ENCODE measurements at places on chromosomes 2 and 18.

GRCh38 chr2:240568678-240569522 lies 616 bp downstream of the RNPEPL1 start:
- DNase-seq, result no peak

DNA sequence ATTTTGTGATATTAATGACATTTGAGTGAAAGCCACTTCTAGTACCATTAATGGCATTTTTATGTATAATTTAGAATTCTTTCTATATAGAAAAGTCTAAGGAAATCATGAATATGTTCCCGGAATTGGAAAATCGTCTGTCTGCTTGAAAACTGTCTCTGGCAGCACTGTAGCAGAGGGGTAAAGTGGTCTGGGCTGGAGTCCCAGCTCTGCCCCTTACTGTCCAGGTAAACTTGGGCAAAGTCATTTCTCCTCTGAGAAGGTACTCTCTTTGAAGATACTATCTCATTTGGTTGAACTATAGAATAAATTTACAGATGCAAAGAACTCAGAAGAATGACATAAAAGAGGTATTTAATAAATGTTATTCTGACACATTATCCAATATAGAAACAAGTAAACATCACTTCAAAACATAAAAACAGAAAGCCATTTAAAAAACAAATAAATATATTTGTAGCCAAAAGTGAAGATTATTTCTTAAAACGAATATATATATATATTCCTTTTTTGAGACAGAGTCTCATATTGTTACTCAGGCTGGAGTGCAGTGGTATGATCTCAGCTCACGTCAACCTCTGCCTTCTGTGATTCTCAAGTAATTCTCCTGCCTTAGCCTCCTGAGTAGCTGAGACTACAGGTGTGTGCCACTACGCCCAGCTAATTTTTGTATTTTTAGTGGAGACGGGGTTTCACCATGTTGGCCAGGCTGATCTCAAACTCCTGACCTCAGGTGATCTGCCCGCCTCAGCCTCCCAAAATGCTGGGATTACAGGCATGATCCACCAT lies 149.8 kb upstream of the ITGA4 start:
- DNase-seq, result no peak

DNA sequence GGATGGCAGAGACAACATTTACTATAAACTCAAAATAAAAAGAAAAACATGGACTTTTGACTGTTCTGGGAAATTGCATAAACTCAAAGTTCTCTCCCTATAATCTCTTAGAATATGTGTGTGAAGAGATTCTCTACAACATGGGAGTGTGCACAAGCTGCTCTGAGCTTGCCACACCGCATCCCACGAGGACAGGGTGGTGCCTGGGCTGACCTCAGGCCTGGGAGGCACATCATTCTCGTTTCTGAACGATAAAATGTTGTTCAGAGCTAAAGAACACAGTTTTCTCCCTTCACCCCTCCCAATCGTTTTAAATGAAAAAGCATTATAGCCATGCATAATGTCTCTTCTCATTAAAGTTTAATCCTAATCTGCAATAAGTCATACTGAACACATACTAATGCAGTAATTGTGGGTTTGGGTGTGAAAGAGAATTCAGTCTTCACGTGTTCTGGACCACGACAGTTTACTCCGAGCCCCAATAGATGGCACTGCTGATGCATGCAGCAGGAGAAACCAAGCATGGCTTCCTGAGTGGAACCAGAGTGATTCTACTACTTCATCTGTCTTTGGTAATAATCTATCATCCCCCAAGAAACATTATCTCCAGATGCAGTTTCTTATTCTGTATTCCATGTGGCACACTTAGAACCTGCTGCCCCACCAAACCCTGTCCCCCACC lies 46.9 kb upstream of the LAMA1 start:
- DNase-seq, result no peak

DNA sequence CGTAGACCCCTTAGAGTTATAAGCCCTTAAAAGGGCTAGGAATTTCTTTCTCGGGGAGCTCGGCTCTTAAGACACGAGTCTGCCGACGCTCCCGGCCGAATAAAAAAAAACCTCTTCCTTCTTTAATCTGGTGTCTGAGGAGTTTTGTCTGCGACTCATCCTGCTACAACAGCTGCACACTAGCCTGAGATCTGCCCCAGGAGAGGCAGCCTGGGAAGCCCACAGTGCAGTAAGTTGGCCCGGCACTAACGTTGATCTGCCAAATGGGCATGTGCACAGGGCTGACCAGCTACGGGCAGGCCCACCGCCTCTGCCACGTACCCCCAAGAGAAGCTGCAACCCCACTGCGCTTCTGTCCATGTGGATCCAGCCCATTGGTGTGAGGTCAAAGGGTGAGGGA lies 8.4 kb upstream of the LIMS2 start:
- DNase-seq, result no peak

GRCh38 chr2:189254268-189254883 lies 74.8 kb upstream of the COL5A2 start:
- DNase-seq, result no peak

GRCh38 chr2:104733226-104733943 lies 120.5 kb upstream of the POU3F3 start:
- no peak for DNase-seq

- no peak for DNase-seq
Observed at GRCh38 chr18:41645589-41646360, 309.3 kb upstream of the PIK3C3 start.

DNA sequence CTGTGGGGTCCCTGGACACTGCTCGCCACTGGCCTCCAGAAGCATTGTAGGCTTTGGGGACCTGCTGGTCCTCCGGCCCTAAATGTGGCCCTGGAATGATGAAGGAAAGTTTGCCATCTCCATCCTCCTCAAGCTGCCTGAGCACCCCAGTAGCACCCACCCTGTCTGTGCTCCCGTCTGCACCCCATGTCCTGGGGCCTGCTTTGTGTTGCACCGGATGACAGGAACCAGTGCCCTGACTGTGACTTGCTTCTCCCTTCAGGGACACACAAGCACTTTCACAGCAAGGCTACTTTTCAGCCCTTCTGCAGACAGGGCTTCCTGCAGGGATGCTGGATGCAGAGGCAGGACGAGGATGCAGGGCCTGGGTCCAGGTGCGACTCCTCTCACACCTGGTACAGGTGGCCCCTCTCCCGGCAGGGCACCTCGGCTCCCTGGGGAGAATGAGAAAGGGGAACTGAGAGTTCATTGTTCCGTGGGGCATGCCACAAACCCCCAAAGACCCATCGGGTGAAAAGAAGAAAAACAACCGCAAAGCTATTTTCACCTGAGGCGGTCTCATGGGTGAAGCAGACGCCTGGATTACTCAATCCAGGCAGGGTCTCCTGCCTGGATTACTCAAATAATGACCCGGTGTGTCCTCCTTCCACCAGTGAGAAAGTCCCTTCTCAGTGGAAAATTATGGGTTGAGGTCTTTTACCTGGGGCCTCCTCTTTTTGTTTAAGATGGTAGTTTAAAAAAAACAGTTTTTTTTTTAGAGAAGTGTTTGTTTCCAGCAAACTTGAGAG lies 74.9 kb downstream of the LONRF2 start:
- DNase-seq, result no peak

DNA sequence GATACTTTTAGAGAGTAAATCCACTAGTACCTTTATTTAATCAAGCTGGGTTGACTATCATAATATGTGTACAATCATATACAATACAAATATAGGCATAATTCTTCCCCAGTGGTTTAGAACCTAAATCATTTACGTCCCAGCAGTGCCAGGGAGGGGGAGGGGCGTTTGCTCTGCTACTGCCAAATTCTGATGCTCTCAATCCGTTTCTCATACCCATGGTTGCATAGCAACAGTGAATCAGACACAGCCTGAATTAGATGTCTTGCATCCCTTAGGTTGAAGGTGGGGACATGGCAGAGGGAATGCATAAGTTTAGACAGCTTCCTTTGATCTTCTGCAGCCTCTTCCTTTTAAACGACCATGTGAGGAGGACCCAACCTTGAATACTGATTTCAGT lies 135.4 kb downstream of the ABCA12 start:
- no peak for DNase-seq

GRCh38 chr2:174697255-174697654 lies 67.0 kb downstream of the CHRNA1 start:
- DNase-seq, result no peak

GRCh38 chr2:148742373-148742772 lies 97.8 kb downstream of the EPC2 start:
- no peak for DNase-seq

- DNase-seq, result no peak
Observed at GRCh38 chr2:235505181-235505741, 11.4 kb downstream of the AGAP1 start.

GRCh38 chr18:9731380-9731779 lies 23.3 kb downstream of the RAB31 start:
- DNase-seq, result no peak

- no peak for DNase-seq
Observed at GRCh38 chr2:5587766-5588165, 104.4 kb upstream of the SOX11 start.

DNA sequence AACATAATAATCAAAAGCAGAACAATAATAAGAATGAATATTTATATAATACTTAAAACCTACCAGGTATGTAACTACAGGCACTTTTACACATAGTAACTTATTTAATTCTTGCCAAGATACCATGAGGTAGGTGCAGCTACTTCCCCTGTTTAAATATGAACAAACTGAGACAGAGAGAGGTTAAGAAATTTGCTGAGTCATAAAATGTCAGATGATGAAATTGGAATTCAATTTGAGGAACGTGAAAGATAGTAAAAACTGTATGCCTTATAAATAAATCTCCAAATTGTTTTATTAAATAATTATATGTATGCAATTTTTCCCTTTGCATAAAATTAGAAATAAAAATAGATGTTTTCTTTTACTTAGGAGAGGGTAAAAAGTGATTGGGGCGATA lies 1103.3 kb upstream of the NRXN1 start:
- no peak for DNase-seq

DNA sequence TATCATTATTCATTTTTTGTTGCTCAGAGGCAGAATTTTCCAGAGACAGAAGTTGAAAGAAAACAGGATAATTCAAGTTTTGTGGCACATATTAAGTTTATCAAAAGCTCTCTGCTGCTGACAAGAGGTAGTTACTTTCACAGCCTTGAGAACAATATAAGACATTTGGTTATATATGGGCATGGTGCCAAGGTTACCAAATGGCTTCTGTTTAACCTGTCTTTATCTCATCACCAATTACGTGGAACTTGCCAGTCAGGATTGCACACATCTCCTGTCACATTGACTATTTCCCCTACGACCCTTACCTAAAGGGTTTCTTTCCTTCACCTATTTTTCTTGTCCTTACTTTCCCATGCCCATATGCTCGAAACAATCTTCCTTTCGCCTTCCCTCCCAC lies 35.9 kb downstream of the KLF7 start:
- no peak for DNase-seq

- DNase-seq, result no peak
Observed at GRCh38 chr2:242030858-242031257, 161.3 kb downstream of the RTP5 start.

GRCh38 chr2:28134262-28134812 lies 243.8 kb downstream of the BABAM2 start:
- no peak for DNase-seq

GRCh38 chr18:42425025-42425424 lies 470.0 kb downstream of the PIK3C3 start:
- DNase-seq, result no peak

DNA sequence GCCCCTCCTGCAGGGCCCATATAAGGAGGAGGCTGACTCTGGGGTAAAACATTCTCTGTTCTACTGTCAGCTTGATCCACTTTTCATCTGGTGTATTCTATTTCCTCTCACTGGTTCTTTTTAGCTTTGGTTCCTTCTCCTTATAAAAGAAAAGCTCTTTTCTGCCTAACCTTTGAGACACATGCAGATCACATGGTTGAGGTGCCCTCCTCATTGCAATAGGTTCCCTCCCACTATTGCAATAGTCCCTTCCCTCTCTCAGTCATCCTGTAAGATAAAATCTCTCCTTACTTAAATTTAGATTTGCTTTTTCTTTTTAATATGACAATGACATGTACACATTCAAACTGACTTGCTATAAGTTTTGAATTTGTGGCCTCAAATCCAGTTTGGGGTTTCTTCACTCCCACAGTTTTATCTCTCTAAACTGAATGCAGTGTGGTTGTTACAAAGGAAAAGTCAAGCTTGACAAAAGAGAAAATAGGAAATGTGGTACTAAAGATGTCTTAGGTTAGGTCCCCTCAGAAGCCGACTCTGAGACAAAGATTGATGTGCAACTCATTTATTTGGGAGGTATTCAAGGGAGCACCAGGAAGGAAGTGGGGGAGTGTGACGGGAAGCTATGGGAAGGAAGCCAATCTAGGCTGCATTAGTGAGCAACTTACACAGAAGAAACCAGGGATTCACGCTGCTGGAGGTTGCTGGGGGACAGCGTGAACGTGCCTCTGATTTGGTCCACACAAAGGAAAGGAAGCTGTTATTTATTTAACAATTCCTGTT lies 127.6 kb upstream of the LINC00305 start:
- DNase-seq, result no peak

All from activated CD8-positive, alpha-beta memory T cell treated with anti-CD3 and anti-CD28 coated beads for 1 hour (primary cell).